ENCODE measurements at places on chromosomes 13 and 19.

DNA sequence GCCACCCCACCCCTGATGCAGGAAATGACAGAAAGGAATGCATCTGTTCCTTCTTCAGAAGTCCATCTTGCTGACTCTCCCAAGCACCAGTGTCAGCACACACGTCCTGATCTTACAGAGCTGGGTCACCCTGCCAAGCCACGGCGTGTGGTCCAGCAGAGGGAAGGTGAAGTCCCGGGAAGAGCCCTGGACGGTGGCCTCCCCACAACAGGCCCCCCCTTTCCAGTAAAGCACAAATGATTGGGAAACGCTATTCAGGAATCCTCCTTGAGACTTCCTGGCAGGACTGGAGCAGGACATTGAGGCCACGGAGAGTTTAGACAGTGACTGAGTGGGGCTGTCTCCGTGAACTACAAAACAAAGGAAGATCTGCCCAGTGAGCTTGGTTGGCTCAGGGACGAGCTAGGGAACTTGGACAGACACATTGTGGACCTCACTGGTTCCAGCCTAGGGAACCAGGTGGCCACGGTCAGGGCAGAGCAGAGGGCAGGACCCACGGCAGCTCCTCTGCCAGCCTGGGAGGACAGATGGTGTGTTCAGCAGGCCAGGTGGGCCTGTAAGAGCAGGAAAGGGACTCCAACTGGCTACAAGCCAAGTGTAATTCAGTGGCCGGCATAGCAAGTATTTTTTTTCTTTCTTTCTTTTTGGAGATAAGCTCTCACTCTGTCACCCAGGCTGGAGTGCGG, 41.7 kb downstream of the ELL start:
- peak; percentile 42 for DNase-seq

DNA sequence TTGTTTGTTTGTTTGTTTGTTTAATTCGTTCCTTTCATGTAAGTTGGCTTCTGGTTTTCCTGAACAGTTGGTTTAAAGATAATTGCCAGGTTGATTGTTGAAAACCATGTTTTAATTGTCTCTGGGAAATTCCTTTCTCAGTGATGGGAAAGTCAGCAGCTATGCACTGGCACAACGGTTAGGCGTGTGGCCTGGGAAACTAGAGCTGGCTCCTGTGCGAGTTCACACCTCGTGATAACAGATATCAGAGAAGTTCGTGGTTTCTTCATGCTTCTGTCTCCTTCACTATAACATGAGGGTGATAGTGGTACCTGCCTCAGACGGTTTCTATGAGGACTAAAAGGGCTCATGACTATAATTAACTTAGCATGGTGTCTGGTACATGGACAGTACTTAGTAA, 153.5 kb downstream of the STK24 start:
- DNase-seq = no peak

DNA sequence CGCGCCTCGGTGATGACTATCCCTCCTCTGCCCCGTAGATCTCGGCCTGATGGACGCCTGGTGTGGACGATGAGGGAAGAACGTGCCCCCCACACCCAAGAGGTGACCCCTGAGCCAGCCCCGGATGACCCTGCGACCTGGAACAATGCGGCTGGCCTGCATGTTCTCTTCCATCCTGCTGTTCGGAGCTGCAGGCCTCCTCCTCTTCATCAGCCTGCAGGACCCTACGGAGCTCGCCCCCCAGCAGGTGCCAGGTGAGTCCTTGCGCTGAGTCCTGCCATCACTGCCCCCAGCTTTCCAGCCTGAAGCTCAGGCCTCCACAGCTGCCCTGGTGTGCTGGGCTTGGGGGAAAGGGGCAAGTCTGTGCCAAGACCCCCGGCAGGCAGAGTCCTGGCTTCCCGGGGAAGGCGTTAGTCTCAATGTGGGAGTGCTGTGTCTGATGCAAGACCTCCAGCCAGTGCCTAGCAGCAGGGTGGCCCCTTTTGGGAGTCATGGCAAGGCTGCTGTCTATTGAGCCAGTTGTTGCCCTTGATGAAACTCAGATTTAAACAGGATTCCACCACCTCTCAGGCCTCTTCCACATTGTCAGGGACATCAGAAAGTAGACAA, 67.5 kb downstream of the CHST8 start:
- DNase-seq = no peak

- DNase-seq = peak; percentile 77
These were observed 22.3 kb upstream of the TFDP1 start for GRCh38 chr13:113562085-113562749.

Data from fibroblast of skin of right quadriceps (primary cell).